A172 (cell line): ENCODE measurements at places on chromosomes 1 and 21.

DNA sequence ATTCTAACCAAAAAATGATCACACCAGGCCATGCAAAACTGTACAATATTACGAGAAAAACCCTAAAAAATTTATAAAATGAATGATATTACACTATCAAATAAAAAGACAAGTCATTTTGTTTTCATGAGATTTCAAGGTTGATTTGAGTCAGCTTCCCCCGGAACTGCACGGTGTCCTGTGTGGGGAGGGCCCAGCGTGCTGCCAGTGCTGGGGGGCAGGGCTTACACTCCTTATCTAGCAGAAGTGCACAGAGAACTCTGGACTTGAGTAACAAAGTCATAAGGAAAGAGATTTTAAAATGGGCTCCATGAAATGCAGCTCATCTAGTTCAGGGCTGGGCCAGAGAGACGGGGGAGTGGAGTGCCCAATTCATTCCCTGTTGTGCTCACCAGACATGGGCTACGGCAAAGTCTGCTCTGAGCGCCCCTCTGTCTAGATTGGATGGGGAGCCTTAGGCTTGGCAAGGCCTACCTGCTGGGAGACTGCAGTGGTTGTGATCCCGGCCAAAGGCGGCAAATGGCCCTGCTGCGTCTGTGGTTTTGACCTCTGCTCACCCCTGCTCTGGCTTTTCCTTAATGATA, 50.1 kb downstream of the COQ8A start:
- DNase-seq, result no peak

DNA sequence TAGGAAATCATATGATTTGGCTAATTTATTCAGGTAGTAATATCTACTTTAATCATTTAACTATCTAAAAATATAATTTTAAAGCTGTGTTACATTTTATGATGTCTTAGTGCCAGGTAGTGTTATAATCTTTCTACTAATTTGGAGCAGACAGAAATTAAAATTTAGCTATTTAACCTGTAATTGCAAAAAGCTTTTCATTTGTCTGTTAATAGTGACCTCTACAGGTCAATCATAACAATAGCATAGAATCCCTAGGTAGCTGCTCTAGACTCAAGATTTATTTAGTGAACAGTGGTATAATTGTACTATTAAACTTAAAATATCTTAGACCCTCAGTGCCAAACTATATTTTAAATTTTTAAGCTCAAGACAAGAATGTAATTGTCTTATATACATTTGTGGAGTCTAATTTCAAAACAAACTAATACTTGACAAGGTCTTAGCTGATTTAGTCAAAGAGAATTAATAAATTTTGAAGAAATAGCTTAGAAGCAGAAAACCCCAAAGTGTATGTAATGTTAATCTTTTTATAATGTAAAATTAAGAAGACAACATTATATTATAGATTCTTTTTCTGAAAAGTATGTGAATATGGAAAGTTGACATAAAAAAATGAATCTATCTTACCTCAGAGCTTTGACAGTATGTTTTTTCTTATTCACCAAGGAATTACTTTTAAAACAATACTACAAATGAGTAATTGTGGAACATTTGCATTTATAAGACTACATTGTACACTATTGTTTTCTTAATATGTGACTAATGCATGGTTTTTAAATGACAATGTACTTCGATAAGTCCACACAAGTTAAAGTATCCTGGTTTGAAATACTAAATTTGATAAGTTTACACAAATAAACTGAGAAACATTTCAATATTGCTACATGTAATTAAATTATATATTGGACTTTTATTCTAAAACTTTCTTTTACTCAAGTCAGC, 64.1 kb upstream of the RNPC3 start:
- peak; percentile 4 for DNase-seq

GRCh38 chr1:200741551-200742207, 3.0 kb downstream of the CAMSAP2 start:
- DNase-seq, result no peak

DNA sequence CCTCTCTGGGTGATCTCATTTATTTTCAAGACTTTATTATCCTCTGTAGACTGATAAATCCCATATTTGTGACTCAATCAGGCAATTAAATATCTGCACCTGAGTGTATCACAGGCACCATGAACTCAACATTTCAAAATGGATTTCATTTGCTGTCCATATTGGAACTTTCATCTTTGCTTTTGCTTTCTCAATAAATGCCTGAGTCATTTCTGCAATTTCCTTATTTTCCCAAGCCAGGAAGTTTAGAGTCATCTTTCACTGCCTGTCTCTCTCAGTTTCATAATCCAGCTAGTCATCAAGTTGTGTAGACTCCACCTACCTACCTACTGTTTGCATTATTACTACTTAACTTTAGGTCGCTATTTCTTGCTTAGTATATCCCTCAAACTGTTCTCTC, 540.9 kb downstream of the LMO4 start:
- DNase-seq, result peak; percentile 35

DNA sequence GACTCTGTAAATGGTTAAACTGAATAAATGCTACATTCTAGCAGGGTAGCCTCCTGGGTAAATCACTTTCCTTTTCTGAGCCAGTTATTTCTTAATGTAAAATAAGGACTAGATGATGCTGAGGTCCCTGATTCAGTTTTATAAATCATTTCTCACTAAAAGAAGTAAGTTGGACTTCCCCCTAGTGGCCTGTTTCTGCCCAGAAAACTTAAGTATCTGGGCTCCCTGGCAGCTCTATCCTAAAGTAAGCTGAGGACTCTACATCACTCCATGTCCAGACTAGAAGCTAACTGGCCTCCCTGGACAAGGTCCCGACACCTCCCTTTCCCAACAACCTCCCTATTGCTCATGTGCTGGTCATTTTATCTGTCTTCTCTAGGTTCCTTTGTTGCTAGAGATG, 3.0 kb downstream of the GPN2 start:
- peak; percentile 24 for DNase-seq

- no peak for DNase-seq
These were observed 1.6 kb downstream of the SMCP start for GRCh38 chr1:152879559-152880198.

GRCh38 chr1:205284420-205285144, 37.0 kb downstream of the NUAK2 start:
- peak; percentile 100 for DNase-seq

GRCh38 chr1:208450958-208451357, 206.8 kb upstream of the PLXNA2 start:
- DNase-seq, result no peak
